ENCODE measurements at places on chromosomes 12 and 14. TPM values are rescaled to one million over a fixed set of nuclear protein-coding genes. Genes with fewer than 3 reads are reported as not detected.

- DNase-seq: no peak
Measured at GRCh38 chr12:131775392-131776236, 52.6 kb upstream of the MMP17 start.

DNA sequence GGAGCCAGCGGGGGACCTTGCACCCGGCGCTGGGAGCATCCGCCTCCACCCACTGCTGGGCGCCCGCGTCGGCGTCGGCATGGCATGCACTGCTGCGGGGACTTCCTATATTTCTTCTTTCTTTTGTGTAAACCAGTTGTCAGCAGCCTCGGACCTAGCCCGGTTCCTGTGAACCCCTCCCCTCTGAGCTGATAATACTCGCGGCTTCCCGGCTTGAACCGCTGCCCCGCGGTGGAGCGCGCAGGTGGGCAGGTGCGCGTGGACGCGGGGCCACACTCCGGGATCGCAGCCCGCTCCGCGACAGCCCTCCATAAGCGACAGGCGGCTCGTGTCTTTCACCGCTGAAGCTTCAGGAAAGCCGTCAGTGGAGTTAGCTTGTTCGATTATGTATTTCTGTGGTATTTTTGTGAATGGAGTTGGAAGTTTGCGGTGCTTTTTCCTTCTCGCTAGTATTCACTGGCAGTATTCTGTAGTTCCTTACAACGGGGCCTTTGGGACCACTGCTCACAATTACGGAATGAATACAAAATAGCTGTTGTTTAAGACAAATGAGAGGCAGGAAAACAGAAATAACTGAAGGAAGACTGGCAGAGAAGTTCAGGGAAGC, 870 bp downstream of the BMAL2 start:
- DNase-seq: no peak

- no peak for DNase-seq
Measured at GRCh38 chr14:87397499-87397898, 595.5 kb downstream of the GALC start.

- no peak for DNase-seq
Measured at GRCh38 chr12:115201966-115202365, 518.0 kb upstream of the TBX3 start.

DNA sequence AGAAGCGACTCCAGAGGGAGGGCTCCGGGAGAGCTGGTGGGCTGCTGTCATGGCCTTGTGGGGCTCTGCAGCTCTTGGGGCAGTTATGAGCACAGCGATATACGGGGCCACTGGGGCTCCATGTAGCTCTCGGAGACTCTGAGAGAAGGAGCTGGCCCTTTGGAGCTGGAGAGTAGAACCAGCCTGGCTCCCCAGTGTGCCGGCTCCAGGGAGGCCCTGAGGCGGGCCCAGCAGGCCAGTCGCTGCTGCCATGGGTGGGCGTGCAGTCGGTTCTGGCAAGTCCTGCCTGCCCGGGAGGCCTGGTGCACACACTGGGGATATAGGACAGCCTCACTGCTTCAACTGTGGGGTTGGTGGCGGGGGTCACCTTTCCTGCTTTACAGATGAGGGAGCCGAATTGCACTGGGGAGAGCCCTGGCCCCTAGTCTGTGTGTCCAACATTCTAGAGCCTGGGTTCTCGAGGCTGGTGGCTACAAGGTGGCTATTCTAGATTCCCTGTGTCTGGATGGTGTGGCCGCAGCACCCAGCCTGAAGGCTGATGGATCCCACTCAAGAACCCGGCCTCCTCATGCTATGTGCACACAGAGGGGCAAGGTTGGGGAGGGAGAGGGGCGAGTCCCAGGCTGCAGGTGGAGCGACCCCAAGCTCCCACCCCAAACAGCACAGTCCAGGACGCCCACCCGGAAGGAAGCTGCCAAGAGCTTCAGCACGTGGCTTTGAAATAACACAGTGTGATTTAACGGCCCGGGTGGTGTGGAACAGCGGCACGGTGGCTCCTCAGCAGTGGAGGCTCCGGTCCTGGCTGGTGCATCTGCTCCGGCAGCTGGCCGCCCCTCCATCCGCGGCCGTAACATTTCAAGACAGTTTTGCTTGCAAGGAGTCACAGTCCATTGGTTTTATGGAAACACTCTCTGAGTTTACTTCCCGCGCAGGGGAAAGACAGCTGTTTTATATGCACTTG, 188.3 kb upstream of the C14orf180 start:
- no peak for DNase-seq

- DNase-seq: no peak
Measured at GRCh38 chr14:77302926-77303325, 17.8 kb downstream of the POMT2 start.

DNA sequence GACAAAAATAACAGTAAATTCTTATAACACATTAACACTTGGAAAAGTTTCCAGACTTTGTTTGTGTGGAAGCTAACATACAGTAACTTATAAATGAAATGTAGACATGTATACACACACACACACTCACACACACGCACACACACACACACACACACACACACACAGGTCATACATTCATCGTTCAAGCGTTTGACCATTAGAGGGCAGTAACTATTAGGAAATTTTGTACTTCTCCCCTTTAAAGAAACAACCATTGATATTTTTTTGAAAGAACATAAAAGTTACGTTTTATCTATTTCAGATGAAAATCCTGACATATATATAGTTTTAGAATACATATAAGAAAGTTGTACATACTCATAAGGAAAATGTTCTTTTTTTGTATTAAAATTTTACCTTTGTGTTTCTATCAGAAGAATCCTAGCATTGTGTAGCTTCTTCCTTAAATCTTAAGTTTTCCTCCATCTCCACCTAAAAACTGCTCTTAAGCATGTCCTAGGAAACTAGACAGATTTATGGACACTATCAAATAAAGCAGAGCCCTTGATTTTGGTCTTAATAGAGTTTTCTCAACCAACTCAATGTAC, 29.0 kb downstream of the PTPRQ start:
- no peak for DNase-seq

- no peak for DNase-seq
Measured at GRCh38 chr12:124389725-124390441, 95.0 kb downstream of the RFLNA start.

DNA sequence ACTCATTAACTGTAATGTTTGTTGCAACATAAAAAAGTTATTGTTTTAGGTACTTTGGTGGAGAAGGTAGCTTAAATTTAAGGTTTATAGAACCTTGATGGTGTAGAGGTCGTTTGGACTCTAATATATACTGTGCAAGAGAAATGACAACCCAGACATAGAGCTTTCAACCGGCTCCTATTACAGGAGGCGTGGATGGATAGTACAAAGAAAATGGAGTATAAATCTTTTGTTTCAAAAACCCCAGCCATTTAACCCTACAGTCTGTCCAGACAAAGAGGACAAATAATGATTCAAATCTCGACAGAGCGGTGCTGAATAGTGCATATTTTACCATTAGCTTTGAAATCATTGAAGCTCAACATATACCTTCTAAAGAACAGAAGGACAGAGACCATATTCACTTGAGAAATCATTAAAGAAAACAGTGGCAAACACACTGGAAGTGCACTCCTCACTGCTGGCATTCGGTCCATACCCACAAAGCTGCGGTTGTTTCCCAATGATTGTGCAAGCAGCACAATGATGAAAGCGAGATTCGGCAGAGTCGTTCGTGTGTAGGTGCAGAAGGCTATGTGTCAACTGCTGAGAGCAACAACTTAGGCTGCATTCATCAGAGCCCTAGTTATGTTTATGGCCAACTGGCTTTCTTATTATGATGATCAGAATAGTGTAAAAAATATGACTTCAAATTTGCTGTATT, 688.6 kb downstream of the NOVA1 start:
- no peak for DNase-seq

TAS2R46 gene
- not detected for polyA plus RNA-seq

CLEC6A gene
- not detected for polyA plus RNA-seq

C12orf60 gene
- polyA plus RNA-seq: 5.9 TPM

All from left renal pelvis (tissue), 4 donors.